Fibroblast of mammary gland (primary cell): ENCODE measurements at places on chromosomes 4 and X.

- peak; percentile 89 for DNase-seq
Measured at GRCh38 chr4:158315706-158316105, 105.4 kb downstream of the TMEM144 start.

- DNase-seq = peak; percentile 34
Measured at GRCh38 chr4:7043284-7044136, at the start of gene TADA2B. TSS of gene TADA2B (plus strand) at chr4:7043372. CDS start at chr4:7043580, 208 bp downstream.

DNA sequence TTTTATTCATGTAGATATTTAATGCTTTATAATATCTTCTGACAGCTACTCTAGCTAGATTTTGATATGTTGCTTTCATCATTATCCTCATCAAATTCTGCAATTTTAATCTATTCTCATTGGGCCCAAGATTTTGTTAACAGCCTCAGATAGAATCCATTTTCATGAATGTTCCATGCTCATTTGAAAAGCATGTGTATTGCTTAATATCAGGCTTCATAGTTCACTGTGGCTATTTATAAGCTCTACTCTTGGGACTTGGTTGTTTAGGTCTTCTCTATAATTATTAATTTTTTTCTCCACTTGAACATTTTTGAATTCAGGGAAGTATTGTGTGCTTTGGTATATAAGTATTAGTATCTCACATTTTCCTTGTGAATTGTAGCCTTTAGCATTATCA lies 41.8 kb downstream of the RAB40A start:
- DNase-seq = peak; percentile 33

DNA sequence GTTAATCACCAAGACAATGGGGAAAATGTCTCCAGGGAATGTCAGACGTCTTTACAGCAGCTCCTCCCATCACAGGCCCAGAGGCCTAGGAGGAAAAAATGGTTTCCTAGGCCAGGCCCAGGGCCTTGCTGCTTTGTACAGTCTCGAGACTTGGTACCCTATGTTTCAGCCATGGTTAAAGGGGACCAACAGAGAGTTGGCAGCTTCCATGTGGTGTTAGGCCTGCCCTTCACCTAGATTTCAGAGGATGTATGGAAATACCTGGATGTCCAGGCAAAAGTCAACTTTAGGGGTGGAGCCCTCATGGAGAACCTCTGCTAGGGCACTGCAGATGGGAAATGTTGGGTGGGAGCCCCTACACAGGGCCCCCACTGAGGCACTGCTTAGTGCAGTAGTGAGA lies 38.5 kb downstream of the ABCG2 start:
- DNase-seq = no peak

GRCh38 chr4:166459621-166460020 lies 586.6 kb downstream of the TLL1 start:
- DNase-seq = no peak

- DNase-seq = no peak
Measured at GRCh38 chr4:142463206-142463605, 382.9 kb downstream of the INPP4B start.

- DNase-seq = no peak
Measured at GRCh38 chr4:61309616-61310015, 109.5 kb downstream of the ADGRL3 start.

DNA sequence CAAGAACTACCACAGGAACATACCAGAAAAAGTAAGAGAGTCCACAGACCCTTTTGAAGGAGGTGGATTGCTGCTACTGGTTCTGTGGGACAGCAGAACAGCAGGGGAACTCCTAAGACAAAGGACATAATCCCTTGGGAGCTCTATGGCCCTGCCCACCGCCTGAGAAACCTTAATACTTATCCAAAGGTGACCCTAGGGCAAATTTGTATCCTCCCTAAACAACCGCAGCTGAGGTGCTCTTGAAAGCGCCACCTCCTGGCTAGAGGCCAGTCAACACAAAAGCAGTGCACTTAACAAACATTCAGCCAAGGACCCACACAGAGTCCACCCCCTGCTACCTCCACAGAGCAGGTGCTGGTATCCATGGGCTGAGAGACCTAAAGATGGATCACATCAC lies 136.8 kb downstream of the ADAM29 start:
- DNase-seq = no peak

DNA sequence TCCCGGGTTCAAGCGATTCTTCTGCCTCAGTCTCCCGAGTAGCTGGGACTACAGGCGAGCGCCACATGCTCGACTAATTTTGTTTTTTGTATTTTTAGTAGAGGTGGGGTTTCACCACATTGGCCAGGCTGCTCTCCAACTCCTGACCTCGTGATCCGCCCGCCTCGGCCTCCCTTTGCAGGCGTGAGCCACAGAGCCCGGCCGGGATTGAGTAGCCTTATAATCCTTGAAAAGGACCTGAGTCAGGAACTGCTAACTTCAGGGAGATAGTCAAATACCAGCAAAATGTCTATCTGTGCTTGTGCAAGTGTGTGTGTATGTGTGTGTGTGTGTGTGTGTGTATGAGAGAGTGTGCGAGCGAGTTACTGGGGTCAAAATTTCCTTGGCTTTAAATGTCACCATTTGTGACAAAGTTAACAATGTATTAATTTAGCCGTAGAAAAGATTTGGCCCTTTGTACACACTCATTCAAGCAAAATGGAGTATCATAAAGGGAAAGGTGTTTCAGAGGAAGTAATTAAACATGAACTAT lies 1.8 kb upstream of the KDM6A start:
- peak; percentile 46 for DNase-seq

- no peak for DNase-seq
Measured at GRCh38 chrX:85941275-85941674, 106.1 kb downstream of the CHM start.

GRCh38 chr4:170193496-170193895 lies 103.7 kb upstream of the AADAT start:
- DNase-seq = no peak

GRCh38 chrX:13469963-13470684 lies 99.3 kb upstream of the EGFL6 start:
- peak; percentile 90 for DNase-seq

GRCh38 chrX:68719181-68719903 lies 71.9 kb downstream of the STARD8 start:
- no peak for DNase-seq

DNA sequence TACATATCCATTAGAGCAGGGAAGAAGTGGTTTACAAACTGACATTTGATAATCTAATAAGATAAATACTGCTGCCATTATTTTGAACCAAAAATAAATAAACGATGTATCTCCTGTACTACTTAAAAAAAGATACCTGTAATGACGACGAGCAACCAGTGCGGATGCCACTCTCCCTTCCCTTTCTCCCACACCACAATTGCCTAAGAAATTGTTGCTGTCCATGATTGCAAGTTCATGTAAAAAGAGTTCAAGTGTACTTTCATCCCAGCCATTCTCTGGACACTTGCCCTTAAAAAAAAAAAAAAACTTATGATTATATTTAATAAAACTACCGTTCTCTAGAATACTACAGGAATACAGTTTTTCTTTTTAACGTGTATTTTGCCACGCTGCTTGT lies 1.4 kb downstream of the SEPSECS start:
- DNase-seq = no peak

DNA sequence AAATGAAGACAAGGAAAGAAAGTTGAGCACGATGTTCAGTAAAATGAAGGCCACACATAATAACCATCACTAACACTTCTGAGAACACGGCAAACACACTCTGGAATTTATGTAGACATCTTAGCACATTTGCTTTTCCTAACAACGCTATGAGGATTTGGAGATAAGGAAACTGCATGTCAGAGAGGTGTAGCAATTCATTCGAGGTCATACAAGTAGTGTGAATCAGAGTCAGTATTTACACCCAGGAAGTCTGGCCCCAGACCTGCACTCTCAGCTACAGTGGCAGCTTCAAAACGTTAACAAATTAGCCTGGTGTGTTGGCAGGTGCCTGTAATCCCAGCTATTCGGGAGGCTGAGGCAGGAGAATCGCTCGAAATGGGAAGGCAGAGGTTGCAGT lies 253.4 kb downstream of the PDGFC start:
- DNase-seq = no peak

- DNase-seq = no peak
Measured at GRCh38 chrX:1336331-1336943, at the start of gene IL3RA. TSS of gene IL3RA (plus strand) at chrX:1336785. CDS start at chrX:1341766, 4,981 bp downstream.

GRCh38 chr4:29262986-29263385 lies 1457.2 kb upstream of the PCDH7 start:
- no peak for DNase-seq

DNA sequence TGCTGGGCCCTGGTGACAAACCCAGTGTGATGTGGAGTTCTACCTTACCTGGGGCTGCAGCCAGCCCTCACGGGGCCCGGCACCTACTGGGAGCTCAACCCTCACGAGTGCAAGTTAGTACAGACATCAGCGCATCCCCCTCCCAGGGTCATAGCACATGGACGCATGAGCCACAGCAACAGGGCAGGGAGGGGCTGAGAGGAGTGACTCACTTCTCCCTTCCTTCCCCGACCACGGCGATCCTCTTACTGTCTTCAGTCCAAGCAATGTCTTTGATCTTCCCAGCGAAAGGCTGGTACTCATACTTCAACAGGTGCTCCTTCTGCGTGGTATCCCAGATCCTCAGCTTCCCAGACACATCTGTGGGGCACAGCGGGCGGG lies 17.8 kb downstream of the WDR1 start:
- DNase-seq = peak; percentile 87

DNA sequence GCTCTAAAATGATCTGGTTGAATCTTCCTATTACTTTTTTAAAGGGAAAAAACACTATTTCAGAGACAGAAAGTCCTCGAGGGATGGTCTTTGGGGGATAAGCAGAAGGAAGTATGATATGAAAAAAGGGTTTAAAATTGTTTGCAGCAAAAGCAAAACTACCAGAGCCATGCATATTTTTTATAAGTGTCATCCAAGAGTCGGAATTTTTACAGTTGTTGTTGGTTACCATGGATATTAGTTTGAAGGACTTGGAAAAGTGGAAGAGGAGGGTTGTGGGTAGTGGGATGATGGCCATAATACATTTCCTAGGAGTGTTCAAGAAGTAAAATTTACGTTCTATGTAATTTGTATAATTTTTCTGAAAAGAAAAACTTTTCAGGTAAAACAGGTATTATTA lies 134.4 kb downstream of the PCDH7 start:
- DNase-seq = peak; percentile 17
